Stimulated activated CD8-positive, alpha-beta memory T cell treated with anti-CD3 and anti-CD28 coated beads, Interleukin-4, amount 100 ng/mL, for 24 hours (primary cell): ENCODE measurements at places on chromosomes 12 and 14.

DNA sequence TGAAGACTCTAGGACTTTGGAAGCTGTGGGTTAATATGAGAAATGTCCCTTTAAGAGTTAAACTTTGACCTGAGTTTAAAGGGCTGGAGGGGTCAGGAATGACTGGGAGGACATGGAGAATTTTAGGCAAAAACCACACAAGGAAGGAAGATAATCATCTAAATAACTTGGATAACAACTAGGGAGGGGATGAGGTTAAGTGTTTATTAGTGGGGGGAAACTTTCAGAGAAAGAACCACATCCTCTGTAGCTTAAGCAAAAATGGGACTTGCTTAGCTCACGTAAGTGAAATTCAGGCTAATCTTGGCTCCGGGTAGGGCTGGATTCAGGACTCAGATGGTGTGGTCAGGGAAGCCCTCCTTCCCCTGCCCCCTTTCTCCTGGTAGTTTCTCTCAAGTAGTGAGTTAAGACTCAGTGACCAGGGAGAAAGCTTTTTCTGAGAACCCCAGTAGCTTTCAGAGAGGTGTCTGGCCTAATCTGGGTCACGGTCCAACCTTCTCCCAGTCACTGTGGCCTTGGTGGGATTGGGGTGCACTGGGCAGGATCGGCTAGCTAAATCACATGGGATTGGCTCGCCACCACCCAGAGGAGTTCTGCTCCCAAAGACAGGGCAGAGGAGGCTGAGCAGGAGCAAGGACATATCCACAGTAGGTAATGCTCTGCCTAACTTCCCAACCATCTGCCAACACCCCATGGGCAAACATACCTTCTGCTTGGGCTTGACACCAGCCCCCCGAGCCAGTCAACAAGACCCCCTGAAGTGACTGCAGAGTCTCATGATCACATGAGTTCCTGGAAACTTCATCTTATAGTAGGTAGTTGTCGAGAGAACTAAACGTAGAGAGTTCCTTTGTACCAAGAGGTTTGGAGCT, 52.8 kb downstream of the ARF6 start:
- DNase-seq, result no peak

DNA sequence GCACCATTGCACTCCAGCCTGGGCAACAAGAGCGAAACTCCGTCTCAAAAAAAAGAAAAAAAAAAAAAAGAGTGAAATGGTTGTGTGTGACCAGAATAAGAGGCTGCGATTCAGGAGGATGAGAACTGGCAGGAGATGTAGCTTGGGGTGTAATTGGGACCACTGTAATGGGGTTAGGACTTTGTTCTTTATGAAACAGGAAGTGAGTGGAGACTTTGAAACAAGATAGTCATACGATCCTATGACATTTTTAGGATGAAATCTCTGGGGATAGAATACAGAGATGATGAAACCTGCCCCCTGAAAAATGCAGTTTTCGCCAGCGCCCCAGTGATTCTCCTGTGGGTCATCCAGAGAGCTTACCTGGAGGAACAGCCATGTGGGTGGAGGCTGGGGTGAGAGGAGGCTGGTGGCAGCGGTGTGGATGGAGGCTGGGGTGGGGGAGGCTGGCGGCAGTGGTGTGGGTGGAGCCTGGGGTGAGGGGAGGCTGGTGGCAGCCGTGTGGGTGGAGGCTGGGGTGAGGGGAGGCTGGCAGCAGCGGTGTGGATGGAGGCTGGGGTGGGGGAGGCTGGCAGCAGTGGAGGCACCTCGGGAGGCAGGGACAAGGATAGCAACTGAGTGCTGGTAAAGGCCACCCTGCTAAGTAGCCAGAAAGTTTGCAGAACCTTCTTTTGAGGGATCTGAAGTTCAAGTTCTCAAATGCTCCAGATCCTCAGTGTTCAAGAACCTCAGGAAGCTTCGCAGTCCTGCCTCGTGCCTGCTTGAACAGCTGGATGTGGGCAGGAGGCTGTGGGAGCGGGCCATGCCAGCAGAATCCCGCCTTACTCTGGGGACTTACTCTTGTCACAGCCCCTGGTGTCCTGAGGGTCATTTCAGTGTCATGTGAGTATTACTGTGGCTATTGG, 20.2 kb downstream of the FBXL14 start:
- DNase-seq, result no peak

DNA sequence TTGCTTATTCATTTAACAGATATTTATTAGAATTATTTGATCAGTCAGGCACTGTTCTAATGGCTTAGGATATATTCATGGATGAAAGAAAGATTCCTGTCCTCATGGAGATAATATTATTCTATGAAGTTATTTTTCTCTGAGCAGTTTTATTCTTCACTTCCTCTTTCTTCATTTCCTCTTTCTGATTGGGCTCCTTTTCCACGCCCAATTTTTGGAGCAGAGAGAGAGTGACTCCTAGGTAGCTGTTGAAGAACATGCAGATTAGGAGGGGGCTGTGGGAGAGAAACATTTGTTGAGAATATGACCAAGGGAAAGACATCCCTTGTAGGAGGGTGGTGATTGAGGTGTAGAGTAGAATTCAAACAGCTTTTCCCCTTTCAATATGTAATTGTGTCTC, 6.0 kb upstream of the YARS2 start:
- DNase-seq, result no peak

DNA sequence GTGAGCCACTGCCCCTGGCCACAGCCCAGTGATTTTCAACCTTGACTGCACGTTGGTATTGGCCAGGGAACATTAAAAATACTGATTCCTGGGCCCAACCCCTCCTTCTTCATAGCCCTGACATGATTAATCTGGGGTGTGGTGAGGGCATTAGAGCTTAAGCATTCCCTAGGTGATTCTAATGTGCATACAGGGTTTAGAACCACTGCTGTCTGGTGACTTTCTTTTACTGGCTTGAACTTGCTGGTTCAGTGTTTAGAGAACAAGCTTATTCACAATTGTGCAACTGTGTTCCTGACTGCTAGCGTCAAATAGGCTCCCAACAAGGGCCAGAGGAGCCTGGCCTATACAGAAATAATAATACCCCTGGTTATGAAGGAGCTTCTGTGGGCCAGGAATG, 488.8 kb upstream of the CCDC196 start:
- no peak for DNase-seq
